ENCODE measurements at places on chromosomes 13 and 19.

DNA sequence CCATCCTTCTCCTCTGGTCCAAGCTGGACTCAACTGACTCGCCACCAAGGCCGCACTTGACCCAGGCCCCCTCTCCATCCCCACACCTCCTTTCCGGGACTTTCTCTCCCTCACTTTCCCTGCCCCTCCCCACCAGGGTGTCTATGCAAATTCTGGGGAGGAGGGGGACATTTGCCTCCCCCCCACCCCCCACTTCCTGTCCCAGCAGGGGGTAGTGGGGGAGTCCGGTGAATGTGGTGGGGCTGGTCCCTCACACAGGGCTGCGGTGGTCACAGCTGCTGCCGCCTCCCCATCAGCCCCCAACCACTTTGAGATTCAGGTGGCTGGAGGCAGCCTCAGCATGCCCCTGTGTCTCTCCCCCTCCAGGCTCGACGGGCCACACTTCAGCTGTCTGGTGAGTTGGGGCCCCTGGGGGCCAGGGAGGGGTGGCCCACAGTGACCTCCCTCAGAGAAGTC lies 870 bp downstream of the SPIB start:
- no peak for DNase-seq

- DNase-seq: no peak
These were observed 10.0 kb downstream of the IQCN start for GRCh38 chr19:18264137-18264854.

GRCh38 chr13:94192431-94192975 lies 287.0 kb downstream of the DCT start:
- DNase-seq: no peak

GRCh38 chr13:95494082-95494681 lies 58.3 kb upstream of the CLDN10 start:
- DNase-seq: no peak

DNA sequence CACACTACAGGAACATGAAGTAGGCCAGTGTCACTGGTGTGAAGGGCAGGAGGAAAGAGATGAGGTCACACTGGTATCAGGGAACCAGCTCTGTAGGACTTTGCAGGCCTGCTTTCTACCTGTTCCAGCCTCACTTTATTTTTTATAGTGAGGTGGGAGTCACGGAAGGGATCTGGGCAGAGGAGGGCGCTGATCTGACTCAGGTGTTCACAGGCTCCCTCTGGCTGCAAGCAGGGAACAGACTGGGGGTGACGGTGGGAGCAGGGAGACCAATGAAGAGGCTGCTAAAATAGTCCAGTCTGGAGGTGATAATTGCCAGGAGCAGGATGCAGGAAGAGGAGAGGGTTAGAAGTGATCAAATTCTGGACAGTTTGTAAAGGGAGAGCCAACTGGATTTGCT lies 2.8 kb downstream of the THAP8 start:
- no peak for DNase-seq

- DNase-seq: no peak
These were observed 10.3 kb downstream of the DNAJB1 start for GRCh38 chr19:14507704-14508542.

DNA sequence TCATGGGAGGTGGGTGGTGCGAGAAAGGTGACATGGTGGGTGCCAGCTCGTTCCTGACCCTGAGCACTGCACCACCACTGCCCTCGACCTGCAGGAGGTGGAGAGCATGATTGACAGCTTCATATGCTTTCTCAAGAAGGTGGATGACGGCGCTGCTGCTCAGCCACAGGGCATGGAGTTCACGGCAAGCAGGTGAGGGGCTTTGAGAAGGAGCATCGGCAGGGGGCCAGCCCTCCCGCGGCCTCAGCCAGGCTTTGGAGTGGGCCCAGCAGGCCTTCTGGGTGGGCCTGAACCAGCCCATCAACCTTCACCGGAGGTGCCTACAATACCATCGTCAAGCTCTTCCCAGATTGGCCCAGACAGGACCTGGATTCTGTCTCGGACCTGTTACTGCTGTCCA lies 18.9 kb upstream of the ZNF14 start:
- DNase-seq: no peak

- DNase-seq: no peak
These were observed 54.5 kb downstream of the NUFIP1 start for GRCh38 chr13:44934724-44935123.

DNA sequence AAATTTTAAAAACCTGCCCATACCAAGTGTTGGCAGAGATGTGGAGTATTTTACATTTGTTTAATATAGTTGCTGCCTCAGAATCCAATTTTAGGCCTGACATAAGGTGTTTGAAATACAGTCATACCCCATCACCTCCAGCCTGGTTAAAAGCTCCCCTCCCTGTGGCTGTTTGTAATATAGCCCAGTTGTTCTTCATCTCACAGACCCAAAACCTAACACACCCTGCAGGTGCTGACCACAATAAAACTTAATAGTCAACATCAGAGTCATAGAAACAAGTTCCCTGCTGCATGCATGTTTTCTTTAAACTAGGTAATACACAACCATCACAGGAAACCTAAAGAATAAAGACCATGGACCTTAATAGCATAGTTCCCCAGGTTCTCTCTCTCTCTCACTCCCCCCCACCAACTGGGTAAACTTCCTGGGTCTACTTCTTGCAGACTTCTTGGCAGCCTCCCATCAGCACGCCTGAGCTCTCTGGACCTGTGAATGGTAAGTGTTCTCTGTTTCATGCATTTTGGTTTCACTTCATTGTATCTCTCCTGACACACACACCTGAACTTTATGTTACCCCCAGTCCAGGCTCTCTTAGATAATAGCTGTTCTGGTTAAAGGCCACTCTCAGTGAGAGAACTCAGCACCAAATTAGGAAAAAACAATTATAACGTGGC lies 1369.9 kb downstream of the EFNB2 start:
- DNase-seq: no peak

DNA sequence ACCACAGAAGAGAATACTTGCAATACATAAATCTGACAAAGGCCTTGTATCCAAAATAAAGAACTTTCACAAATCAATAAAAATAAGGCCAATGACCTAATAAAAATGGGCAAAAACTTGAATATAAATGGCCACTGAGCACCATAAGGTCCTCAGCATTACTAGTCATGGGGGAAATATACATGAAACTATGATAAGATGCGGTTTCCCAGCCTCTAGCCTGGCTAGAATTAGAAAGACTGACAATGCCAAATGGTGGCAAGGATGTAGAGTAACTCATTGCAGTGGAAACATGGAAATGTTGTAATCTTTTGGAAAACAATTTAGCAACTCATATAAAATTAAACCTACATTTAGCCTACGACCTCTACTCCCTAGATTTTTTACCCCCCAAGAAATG lies 227.1 kb downstream of the GGACT start:
- DNase-seq: no peak

- no peak for DNase-seq
These were observed 24.1 kb upstream of the WDR18 start for GRCh38 chr19:960020-960419.

- no peak for DNase-seq
These were observed 5.2 kb downstream of the FRY start for GRCh38 chr13:32036757-32037156.

GRCh38 chr13:75789451-75790197 lies 153.5 kb downstream of the LMO7 start:
- DNase-seq: no peak

DNA sequence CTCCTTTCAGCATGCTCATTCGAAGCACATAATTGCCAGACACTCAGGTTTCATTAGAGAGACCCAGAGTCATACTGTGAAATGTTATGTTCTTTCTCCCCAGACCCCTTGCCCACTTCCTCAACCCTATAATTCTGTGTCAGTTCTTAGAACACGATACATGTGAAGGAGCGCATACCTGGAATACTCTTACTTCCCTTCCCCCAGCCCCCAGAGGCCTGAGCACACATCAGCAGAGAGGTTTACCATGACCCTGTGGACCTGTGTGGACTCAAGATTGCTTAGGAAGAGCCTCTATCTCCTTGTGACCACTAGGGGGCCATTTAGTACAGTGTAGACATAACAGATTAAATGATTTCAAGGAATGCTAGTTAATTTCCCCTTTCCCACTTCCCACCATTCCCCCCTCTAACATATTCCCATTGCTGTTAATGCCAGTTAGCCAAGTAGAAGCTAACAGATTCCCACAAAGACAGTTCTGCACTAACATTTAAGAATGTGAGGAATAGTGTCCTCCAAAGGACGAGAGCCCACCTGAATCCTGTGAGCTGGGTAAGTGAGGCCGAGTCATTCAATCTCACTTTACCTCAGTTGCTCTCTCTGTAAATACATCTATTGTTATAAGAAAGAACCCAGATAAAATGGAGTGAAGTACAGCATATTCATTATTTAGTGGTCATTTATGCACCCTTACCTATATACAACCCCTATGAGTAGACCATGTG lies 154.2 kb upstream of the MAB21L1 start:
- DNase-seq: no peak

DNA sequence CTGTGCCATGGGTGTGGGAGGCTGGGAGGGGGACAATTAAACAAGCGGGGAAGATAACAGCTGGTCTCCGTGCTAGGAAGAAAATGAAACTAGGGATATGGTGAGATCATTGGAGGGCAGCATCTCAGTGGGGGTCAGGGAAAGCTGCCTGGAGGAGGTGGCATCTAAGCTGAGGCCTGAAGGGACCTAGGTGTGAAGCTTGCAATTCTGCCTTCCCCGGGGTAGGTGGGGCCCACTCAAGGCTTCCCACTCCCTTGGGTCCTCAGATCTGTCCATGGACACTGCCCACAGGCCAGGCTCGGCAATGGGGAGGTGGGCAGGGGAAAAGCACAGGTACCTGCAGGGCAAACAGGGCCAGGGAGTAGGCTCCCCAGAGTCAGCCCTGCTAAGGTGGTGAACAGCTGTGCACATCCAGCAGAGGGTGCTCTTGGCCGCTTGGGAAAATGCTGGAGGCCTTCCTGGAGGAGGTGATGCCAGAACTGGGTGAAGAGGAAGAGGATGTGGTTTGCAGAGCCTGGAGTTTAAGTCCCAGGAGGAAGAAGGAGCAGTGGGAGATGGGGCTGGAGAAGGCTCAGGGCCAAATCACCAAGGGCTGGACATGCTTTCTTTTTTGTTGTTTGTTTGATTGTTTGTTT lies 25.7 kb upstream of the CCNE1 start:
- DNase-seq: no peak

DNA sequence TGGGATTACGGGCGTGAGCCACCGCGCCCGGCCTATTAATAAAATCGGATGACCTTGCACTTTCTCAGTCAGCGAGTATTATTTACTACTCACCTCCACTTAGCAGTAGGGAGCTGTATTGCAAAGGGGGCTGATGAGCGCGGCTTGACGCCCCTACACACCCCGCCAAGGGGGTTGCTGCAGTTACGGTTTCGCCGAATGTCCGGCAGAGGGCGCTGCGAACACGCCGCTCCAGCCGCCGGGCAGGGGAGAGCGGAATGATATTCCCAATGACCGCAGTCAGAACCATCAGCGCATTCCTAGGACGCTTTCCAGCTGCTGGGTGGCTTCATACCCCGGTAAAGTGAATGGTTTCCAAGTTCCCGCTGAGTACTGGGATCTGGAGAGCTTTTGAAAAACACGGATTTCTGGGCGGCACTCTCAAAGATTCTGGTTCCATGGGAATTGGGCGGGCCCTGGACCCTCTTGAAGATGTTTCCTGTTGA lies 30.0 kb upstream of the TPT1 start:
- no peak for DNase-seq

DNA sequence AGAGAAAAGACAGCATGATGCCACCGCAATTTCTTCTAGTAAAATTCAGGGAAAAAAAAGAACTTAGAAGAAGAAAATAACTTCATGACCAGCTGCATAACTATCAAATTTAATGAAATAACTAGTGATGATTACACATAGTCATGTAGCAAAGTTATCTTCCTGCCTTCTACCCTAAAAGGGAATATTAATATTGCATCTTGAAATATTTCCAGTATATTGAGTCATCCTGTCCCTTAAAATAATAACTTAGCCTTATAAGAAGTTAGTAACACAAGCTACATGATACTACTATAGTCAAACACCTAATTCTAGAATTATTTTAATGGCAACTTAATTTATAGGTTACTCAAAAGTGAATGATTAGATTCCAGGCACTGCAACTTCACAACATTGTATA lies 289.2 kb downstream of the KLF12 start:
- no peak for DNase-seq

DNA sequence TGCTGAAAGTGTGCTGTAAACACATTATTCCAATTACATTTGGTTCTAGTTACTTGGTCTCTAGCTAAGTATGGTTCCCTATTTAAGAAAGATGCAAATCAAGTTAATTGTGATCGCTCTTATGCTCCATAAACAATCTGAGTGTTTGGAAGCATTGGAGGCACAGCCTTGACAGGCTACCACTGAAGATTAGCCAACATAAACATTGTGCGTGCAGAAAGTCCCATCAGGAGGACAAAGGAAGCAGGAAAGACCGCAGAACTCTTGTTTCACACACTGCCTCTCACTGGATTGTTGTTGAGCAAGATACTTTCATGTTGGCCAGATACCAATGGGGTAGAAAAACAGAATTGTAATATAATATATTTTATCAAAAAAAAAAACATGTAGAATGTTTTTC lies 814.4 kb downstream of the EFNB2 start:
- DNase-seq: no peak

GRCh38 chr13:76222511-76222910 lies 586.4 kb downstream of the LMO7 start:
- DNase-seq: no peak

- DNase-seq: no peak
These were observed 80.2 kb upstream of the ZNF91 start for GRCh38 chr19:23475477-23475876.

- DNase-seq: no peak
These were observed 2.1 kb upstream of the CIRBP start for GRCh38 chr19:1266916-1267476.

- DNase-seq: no peak
These were observed 39.3 kb downstream of the SIGLEC7 start for GRCh38 chr19:51181377-51181912.

- no peak for DNase-seq
These were observed 9.2 kb upstream of the ZNF358 start for GRCh38 chr19:7506385-7507328.

DNA sequence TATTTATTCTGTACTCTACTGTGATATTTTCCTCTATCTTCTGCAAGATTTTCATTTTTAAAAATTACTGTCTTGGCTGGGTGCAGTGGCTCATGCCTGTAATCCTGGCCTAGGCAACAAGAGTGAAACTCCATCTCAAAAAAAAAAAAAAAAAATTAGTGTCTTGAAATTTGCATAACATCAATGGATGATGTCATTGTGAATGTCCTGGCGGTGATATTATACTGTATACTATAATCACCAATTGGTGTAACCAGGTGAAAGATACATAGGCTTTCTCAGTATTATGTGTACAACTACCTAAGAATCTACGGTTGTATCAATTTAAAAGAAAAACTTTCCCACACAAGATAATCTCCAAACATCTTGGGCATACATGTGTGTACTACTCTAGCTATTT lies 15.2 kb downstream of the ZNF331 start:
- DNase-seq: no peak
